Esophagus squamous epithelium (tissue), 5 donors: ENCODE measurements at places on chromosomes 6 and 20.

GRCh38 chr6:25952535-25952934, 10.1 kb upstream of the TRIM38 start:
- no peak for DNase-seq

DNA sequence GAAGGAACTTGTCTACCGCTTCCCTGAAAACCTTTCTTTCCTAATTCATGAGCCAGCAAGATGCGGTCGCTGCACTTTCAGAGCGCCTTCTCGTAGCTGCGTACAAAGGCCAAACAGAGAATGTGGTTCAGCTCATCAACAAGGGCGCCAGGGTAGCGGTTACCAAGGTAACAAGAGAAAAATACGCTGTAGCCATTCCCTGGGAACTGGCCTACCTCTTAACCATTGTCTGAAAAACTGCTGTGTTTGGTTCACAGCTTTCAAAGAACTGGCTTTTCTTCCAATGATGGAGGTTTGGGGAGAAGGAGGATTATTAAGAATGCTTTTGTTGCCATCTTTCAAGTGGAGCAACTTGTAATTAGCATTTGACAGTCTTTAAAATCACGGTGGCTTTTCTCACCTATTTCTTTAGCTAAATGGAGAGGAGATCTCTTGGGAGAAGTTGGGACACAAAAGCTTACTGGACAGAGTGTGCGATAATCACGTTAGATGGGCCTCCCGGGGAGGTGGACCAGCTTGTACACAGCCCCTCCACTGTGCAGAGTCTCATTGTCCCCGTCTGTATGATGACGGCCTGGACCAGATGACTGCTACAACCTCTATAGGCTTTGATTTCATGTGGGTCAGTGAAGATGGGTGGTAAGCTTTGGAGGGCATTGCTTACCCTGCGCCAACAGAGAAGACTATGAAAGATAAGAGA, 71.5 kb downstream of the LYRM2 start:
- DNase-seq, result no peak

DNA sequence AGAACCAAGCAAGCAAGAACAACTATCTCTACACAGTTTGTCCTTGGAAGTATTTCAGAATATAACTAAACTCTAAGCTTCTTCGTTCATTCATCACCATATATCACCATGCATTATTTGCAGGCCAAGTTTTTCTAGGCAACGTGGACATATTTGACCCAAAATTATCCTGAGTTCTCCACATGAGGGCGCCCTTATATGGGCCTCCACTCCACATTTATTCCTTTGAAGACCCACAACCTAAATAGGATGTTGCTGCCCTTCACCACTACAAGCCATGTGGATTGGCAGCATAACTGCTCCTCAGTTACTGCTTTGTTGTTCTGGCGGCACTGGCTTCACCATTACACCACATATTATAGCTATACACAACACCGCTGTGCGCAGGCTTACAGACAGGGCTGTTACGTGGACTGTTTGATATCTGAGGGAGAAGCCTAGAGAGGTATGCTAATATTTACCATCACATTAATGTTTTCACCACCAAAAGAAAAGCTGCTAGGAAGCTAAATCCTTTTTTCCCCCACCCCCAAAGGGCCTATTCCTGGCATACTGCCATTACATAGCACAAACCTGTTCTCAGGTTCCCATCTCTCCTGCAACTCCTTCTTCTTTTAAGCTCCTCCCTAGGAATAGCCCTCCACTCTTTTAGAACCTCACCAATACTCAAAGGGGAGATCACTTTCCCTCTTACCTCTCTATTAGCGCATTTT, 411.7 kb downstream of the C6orf118 start:
- DNase-seq, result no peak

GRCh38 chr20:37317316-37317715, 27.9 kb downstream of the MANBAL start:
- no peak for DNase-seq

- no peak for DNase-seq
Measured at GRCh38 chr20:54173653-54174456, at the start of gene CYP24A1. Gene CYP24A1 (minus strand): TSS chr20:54173986. CDS start chr20:54173579, 407 bp downstream.

DNA sequence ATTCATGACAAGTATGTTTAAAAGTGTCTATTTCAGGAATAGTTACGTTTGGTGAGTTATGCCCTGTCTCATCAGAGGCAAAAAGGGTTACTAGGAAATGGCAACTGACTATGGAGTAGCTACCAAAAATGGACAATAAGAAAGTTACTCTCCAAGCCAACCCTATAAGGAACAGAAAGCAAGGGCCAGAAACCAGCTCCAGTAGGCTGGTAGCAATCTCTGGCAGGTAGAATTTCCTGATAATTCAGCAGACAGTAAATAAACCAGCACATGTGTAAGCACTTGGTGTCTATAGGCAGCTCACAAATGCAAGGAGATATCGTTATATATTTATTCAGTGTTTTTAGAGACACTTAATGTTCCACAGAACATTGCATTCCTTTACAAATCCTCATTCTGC, 20.3 kb downstream of the SOX4 start:
- DNase-seq, result no peak

DNA sequence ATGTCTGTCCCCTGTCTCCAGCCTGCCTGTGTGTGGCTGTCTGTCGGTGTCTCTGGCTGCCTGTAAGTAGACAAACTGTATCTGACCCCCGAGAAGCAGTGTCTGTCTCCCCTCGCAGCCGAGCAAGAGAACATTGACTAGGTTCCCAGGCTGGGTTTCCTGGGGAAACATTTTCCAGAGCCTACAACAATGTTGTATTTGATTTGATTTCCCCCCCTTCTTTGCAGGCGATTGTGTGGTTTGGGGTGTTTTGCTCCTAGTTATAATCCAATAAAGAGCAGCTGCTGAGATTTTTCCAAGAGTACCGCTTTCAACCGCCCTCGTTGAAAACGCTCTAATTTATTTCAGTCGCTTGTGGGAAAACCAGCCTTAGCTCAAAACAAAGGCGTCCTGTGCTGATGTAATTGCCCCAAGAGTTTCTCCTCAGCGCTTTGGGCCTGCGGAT, 92.6 kb downstream of the CDC5L start:
- DNase-seq, result no peak

DNA sequence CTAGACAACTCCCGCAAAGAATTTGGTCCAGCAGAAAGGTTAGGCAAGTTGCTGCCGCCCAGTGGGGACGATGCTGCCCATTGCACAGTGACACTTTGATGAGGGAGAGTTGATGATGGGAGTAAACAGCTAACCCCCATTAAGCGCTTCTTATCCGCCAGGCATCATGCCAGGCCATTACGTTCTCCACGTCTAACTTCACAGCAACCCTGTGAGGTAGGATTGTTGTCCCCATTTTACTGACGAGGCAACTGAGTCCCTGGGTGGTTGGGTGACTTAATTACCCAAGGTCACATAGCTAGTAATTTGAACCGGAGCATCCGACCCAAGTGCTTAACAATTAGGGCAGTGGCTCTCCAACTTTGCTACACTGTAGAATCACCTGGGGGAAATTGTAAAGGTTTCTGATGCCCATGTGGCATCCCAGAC, 738 bp downstream of the RALGAPB start:
- no peak for DNase-seq

DNA sequence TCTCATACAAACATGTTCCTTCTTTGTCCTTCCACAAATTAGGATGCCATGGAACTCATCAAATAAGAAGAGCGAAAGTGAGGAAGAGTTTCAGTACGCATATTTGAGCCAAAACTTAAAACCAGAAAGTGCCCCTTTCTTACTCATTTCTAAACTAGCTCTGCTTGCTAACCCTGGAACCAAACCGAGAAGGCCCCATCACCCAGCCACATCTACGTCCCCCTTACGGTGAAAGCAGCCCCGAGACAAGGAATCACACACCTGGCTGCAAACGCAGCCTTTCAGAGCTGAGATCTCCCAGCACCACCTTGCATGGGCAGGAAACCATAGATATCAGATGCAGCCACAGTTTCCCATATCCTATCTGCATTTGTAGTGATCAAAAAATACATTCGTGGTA, 28.5 kb downstream of the TRERF1 start:
- no peak for DNase-seq

GRCh38 chr20:33362898-33363297, 38.4 kb downstream of the CDK5RAP1 start:
- no peak for DNase-seq

- no peak for DNase-seq
Measured at GRCh38 chr6:169850154-169850553, 98.7 kb downstream of the ERMARD start.

GRCh38 chr20:4153661-4154238, 138.4 kb upstream of the RNF24 start:
- DNase-seq, result no peak

- DNase-seq, result no peak
Measured at GRCh38 chr6:139290787-139291311, 949 bp downstream of the TXLNB start.

GRCh38 chr6:98203170-98203806, 631.1 kb upstream of the POU3F2 start:
- DNase-seq, result no peak

- DNase-seq, result no peak
Measured at GRCh38 chr6:54937371-54937770, 90.8 kb downstream of the FAM83B start.

GRCh38 chr6:40276141-40276540, 311.0 kb downstream of the LRFN2 start:
- DNase-seq, result no peak

GRCh38 chr6:40671694-40672050, 84.5 kb upstream of the LRFN2 start:
- DNase-seq, result no peak

- no peak for DNase-seq
Measured at GRCh38 chr20:61161726-61162390, 90.2 kb upstream of the CDH4 start.

- DNase-seq, result no peak
Measured at GRCh38 chr20:59864726-59865125, 68.7 kb downstream of the SYCP2 start.

DNA sequence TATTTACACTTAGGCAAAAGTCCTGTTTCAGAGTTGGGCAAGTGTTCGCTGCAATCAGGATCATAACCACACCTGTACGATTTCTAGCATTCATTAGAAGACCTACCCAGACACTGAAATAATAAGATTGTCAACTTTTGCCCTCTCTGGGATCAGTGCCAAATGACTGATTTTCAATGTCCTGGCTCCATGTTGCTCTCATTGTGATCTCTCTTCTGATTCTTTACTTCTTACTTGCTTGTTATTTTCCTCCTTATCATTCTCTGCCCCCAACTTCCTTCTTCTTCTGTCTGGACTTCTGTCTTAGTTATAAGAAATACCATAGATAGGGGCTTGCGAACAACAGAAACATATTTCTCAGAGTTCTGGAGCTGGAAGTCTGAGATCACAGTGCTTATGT, 94.4 kb upstream of the BMP2 start:
- no peak for DNase-seq

DNA sequence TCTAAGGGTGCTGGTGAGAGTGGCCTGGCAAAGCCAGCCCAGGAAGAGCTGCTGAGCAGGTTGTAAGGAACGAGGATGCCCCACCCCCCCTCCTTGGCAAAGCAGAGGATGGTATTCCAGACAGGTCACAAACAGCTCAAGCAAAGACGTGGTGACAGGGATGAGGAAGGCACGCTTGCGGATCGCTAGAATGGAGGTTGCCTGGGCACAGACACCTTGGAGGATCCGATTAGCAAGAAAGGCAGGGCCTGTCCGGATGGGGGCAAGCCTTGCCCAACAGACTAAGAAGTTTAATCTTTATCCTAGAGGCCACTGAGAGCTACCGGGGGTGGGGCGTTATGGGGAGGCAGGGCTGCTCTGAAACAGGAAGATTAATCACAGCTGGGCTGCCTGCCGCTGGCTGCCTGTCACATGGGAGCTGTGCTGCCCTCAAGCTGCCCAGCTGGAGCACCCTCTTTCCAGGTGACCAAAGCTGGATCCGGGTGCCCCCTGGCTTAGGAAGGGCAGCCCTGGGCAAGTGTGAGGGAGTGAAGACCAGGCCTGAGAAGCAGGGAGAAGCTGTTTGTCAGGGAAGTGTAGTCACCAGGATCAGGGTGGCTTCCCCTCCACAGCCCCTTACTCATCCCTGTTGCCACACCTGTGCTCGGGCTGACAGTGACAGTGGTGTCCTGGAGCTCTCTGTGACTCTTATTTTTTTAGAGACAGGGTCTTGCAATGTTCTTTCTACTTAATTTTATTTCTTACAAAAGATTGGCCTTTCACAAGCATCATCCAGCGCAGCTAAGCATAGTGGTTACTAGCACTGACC, 9.1 kb upstream of the MAPK13 start:
- DNase-seq, result no peak

DNA sequence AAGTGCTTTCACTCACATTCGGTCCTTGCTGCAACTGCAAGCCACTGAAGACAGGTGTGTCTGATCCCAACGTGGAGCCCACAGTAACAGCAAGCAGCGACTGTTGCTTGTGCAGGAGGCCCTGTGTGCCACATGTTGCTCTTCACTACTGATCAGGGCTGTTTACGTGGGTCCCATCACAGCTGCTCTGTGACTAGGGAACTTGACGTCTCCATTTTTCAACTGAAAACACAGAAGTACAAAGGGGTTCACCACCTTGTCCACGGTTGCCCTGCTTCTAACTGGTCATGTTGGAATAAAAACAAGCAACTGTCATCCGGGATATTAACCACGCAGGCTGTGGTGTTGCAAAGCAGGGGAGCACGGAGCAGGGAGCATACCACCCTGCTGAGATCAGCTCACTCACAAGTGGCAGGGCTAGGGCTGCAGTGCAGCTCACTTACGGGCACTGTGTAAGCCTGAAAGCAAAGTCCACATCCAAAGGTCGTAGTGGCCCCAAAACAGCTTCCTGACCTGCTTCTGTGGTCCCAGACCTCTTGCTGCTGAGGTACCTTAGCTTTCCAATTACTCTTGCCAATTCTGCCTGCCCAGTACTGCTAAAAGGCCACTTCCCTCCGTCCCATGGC, 105.8 kb upstream of the DUSP22 start:
- no peak for DNase-seq

GRCh38 chr6:85015396-85015990, 251.1 kb upstream of the TBX18 start:
- no peak for DNase-seq

- no peak for DNase-seq
Measured at GRCh38 chr6:75333676-75334200, 49.1 kb upstream of the TMEM30A start.

DNA sequence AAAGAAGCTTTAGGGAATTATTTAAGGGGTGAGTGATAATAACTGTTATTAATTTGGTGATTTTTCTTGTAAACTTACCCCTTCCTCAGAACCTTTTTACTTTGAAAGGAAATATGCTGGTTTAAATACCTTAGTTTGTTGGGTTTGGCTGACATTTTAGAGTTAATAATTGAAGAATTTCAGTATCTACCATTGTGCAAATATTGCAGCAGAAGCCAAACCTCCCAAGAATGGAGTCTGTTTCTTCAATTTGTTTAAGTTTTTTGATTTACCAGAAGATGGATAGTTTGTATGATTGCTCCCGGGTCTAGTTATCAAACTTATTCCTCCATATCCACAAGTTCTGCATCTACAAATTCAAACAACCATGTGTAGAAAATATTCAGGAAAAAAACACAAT, 77.1 kb downstream of the ATRN start:
- DNase-seq, result no peak
